ENCODE measurements at places on chromosomes 12 and 14.

- DNase-seq, result no peak
These were observed 27.8 kb downstream of the PAPLN start for GRCh38 chr14:73264885-73265720.

DNA sequence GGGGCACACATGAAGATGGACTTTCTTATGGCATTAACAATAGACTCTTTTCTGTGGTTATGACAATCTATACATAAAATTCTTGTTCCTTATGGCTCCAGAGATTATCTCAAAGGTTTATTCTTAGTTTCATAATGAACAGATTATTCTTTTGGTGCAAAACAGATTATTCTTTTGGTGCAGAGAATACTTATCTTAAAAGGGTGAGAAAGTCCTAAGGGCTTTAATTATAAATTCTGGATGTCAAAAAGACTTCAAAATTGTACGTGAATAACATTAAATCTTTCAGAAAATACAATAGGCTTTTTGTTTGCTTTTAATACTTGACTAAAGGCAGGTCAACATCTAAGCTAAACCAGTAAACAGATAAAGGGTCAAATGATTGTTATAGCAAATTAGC is 69.3 kb downstream of the MNAT1 start:
- no peak for DNase-seq

GRCh38 chr12:108390495-108391203 is 51.5 kb upstream of the CMKLR1 start:
- no peak for DNase-seq

DNA sequence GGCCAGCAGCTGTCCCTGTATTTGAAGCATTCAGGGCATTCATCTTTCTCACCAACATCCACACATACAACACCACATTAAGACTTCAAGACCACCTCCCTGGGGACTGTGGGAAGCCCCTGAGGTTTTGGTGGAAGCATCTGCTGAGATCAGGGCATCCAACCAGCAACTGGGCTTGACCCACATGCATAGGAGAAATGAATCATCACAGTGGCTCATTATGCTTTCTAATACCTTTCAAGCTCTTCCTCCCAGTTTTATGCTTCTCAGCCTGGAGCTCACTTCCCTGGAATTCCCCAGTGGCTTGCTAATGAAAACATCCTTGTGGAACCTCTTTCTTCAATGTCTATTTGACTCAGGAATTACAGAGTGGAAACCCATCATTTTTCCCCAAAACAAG is 21.4 kb upstream of the CMKLR1 start:
- no peak for DNase-seq

DNA sequence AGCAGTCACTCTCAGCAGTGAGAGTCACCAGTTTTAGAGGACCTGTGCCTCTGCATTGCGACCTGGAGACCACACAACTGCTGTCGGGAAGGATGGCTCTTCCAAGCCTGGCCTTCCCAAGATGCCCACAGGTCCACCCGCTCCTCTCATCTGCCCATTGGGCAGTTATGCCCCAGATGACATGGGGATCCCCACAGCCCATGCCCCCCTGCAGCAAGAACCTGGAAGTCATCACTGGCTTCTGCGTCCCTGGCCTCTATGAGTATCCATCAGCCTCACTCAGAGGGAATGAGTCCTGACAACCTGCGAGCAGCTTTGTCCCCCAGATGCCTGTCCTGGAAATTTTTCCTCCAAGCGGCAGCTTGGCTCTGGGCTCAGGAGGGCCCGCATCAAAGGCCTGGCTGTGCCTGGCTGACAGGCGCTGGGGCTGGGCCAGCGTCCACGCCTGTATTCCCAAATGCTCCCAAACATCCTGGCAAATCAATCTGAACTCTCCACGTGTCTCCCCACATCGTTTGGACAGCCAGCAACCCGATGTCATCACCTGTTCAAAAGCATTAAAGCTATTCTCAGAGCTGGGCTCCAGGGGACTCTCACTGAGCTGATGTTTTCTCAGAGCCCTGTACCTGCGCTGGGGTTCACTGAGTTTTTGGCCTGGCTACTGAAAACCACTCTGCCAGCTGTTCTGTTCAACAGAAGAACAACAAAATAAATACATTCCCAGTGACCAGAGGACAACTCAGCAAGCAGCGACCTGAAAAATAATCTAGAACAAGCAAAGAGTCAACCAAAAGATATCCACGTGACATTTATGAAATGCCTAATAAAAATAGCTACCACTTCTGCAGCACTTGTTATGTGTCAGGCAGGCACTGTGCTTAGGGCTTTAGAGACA is 57.8 kb downstream of the CLMN start:
- no peak for DNase-seq

DNA sequence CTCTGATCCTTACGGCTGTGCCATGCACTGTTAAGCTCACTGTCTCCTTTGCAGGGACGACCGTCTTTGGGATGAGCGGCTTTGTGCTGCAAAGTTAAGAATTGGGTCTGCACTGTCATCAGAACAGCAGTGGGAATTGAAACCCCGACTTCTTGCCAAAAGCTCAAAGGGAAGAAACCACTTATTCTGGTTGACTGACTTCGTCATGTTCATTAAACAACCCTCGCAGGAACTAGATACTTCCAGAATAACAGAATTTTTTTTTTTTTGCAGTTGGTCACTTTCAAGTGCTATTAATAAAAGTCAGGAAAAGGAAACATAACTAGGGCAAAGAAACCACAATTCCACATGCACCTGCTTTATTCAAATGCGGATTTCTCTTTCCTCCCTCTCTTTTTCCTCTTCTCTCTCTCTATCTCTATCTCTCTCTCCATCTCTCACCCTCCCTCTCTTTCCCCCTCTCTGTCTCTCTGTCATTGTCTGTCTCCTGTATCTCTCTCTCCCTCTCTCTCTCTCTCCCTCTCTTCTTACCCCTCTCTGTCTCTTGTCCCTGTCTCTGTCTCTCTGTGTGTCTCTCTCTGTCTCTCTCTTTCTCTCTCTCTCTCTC is 12.3 kb upstream of the GLT1D1 start:
- no peak for DNase-seq

DNA sequence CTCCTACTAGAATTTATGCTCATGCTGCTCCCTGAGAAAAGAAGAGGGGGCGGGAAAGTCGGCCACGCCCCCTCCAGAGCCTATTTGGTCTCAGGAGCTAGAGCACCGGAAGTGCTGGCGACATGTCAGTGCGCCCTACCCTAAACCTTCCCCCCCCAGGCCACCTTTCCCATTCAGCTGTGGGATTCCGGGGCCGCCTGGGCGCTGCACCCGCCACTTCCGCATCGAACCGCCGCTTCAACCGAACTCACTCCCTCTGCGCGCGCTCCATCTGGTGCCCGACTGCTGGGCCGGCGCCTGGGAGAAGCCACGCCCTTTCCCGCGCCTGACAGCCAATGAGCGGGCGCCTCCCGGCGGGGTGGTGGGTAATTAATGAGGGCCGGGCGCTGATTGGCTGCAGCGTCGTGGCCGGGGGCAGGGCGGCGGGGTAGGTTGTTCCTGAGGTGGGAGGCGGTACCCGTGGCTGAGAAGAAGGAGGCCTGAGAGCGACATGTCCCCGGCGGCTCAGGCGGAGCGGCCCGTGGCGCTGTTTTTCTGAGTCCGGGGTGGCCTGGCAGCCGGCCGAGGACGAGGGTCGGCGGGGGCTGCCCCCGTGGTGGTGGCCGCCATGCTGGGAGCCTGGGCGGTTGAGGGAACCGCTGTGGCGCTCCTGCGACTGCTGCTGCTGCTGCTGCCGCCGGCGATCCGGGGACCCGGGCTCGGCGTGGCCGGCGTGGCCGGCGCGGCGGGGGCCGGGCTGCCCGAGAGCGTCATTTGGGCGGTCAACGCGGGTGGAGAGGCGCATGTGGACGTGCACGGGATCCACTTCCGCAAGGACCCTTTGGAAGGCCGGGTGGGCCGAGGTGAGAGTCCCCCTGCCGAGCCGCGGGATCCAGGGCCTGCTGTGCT is at the start of gene MLEC:
TSS of gene MLEC (plus strand) at position 460 of the 888 bp plus-strand sequence. CDS start at position 608, 148 bp downstream.
- peak; percentile 99 for DNase-seq

- no peak for DNase-seq
These were observed 13.1 kb upstream of the TAC3 start for GRCh38 chr12:57029457-57029856.

DNA sequence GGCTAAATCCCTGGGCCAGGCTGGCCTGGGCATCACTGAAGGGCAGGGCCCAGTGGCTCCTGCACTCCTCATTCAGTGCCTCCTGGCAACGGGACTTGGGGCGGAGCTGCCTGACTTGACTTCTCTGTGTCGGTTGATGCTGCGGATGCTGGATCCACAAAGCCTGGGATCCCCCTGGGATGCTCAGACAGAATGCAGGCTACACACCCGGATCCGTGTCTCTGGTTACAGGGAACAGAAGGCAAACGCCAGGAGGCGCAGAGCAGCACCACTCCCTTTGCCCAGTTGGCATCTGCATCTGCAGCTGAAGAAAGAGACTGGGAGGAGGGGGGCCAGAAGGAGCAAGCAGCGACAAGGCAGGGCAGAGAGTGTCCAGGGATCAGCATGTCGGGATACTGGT is 154.5 kb upstream of the FKBP4 start:
- no peak for DNase-seq

GRCh38 chr12:65597527-65597926 is 226.8 kb upstream of the HMGA2 start:
- no peak for DNase-seq

DNA sequence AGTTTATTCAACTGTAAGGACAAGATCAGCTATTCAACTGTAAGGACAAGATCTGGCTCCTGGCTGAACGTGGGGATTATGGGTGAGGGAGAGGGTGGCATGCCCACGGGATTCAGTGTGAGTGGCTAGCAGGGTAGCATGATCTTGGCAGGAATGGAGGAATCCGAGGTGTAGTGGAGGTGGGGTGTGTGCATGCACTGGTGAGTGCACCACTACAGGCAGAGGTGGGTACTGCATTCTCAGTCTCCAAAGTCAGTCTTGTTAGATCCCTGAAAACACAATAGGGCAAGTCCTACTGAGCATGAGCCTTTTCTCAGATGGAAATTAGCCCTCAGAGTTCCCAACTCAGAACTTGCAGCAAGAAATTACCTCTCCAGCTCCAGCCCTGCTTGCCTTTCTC is 32.2 kb upstream of the DCD start:
- no peak for DNase-seq

GRCh38 chr12:9099552-9100190 is 16.0 kb downstream of the A2M start:
- no peak for DNase-seq

DNA sequence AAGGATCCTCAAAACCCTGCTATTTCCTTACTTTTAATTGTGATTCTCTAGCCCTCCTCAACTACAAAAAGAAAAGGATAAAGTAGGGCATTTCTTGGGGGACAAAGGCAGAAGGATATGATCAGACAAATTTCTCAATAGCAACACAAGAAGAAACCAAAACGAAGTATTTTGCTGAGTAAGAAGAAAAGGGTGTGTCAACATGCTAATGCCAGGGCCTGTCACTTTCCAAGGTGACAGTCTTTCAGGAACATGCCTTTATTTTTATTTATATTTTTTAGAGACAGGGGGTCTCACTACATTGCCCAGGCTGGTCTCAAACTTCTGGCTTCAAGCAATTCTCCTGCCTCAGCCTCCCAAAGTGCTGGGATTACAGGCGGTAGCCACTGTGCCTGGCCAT is 39.8 kb downstream of the CBX5 start:
- no peak for DNase-seq

GRCh38 chr12:69655616-69656340 is 43.3 kb downstream of the BEST3 start:
- DNase-seq, result no peak

GRCh38 chr14:32933629-32934072 is 5.0 kb upstream of the NPAS3 start:
- no peak for DNase-seq

GRCh38 chr14:73700325-73700724 is 13.9 kb downstream of the PNMA1 start:
- DNase-seq, result no peak

DNA sequence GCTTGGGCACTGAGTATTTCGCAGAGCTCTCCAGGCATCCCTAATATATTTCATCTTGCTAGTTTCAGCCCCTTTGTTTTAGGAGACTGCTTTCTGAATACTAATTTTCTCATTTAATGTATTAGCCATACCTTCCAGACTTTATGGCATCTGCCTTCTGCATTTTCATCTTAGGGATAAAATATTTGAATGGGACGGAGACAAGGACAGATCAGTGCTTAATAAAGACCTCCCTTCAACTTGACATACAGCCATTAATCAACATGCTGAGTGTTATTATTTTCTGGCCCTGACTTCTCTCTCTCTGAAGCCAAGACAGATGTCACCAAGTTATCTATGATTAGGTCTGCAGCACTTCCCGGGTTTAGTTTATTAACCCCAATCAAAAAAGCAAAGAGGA is 42.4 kb downstream of the CACNA2D4 start:
- DNase-seq, result no peak

DNA sequence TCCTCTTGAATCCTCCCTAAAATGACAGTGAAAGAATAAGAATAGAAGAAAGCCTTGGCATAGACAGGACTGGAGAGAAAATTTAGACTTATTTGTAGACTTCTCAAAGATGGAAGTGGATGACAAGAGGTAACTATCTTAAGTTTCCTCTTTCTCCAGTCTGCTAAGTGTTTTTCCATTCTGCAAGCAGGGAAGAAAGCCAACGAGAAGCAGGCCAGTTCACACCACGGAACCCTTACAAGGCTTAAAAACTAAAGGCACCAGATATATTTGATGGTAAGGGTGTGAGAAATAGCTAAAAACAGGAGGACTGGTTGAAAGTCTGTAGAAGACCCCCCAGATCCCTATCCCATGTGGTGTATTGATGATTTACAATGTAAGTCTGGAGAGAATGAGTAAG is 82.9 kb upstream of the GPHB5 start:
- DNase-seq, result no peak

DNA sequence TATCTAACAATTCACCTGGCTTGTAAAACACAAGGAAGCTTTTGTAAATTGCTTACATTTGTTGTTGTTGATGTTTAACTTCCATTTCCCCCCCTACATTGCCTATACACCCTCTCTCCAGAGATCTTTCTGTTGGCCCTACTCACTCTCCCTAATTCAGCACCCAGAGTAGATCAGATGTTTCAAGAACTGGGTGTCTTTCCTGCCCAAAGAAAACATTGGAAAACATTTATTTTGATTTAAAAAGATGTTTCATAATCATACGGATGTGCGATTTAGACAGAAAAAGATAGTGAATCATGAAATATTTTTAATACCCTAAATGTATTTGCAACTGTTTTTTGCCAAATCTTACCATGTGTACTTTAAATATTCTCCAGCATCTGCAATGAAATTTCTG is 446.4 kb upstream of the RGS6 start:
- DNase-seq, result no peak

DNA sequence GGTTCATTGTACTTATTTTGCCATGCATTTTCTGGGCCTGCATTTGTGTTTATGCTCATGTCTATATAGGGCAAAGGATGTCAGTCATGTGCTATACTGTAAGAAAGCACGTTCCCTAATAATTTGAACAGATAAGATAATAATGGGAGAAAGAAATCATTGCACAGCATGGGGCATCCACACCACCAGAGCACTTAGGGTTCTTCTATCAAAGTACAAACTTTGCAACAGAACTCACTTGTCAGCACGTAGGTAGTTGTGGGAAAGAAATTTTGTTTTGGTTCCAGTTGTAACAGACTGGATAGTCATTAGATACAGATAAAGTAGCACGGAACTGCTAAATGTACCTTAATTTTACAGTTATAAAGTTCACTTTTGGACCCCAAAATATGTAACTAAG is 10.1 kb downstream of the PPP1CC start:
- no peak for DNase-seq
